ENCODE measurements at places on chromosomes 7 and 10.

GRCh38 chr7:100822236-100823139 is 4.8 kb downstream of the EPHB4 start:
- no peak for ATAC-seq

DNA sequence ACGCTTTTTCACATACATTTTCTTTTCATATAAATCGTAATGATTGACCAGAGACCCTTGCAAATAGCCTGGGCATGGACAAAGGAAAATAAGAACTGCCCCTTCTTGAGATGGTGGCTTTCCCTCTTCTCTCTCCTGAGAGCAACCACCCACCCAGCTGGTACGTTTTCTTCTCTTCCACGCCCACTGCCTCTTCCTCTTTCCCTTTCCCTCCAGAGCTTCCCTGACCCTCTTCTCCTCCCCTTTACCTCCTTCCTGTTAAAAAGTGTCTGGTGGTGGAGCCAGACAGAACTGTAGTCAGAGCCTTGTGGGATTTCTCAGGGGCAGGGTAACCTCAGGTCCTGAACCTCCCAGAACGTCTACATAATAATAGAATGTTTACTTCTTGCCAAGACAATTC is 23.2 kb downstream of the GPR141 start:
- no peak for ATAC-seq

- no peak for ATAC-seq
Measured at GRCh38 chr7:45203459-45203858, 45.9 kb downstream of the RAMP3 start.

DNA sequence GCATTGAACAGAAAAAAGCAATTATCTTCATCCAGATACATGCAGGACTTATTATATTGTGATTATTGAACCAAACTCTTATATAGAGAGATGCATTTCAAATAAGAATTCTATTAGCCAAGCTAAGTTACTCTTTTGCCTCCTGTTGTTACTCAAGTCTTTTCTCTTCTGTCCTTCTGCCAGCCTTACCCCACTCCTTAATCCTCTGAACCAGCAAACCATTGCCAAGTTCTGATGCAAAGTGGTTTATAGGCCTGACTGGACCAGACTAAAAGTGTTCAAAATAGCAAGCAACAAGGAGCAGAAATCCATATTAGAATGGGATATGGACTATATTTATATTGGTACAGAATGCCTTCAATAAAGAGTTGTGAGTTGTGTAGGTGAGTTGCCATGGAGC is 2.2 kb upstream of the SLC26A4 start:
- no peak for ATAC-seq

DNA sequence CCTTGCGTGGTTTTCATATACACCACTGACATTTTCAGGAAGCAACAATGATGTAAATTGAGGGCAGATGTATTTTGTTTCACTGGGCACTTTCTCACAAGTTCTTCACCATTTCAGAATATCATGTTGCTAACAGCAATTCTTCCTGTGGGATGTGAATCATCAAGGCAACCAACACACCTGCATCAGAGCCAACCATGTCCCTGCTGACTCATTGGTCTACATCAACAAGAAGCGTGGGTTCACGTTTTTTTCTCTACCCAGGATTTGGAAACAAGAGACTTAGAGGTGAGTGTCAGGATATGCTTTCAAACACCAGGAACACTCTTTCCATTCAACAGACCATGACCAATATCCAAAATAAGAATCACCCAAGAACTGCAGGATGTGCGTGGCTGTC is 203.9 kb downstream of the TEX36 start:
- ATAC-seq: peak; percentile 50

- no peak for ATAC-seq
Measured at GRCh38 chr7:139976838-139977656, 85.7 kb downstream of the PARP12 start.

DNA sequence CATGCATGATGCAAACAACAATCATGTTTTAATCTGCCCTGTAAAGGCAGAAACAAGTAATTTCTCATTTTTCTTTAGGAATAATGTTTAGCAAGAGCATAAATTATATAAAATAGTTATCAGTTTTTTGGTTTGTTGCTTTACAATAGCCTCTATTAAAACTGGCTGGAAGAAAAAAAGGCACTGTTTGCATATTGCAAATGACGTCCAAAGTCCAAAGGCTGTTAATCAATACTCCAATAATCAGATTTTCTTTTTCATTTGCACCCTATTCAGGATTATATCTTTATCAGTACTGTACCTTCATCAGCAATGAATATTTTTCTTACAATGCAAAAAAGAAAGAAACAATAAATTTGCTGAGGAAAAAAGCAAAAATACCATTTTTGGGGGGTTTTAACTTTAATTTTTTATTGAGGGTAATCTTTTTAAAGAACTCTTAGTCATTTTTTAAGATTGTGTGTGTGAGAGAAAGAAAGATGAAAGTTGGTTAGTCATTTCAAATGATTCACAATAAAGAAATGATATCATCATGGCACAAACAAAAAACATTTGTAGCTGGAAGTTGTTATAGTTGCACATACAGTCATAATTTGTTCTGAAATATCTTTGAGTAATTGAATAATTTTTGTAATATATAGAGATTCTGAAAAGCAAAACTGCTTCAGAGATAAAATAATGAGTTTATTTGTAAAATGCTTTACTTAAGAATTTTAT is 44.4 kb upstream of the AKR1C2 start:
- ATAC-seq: no peak

DNA sequence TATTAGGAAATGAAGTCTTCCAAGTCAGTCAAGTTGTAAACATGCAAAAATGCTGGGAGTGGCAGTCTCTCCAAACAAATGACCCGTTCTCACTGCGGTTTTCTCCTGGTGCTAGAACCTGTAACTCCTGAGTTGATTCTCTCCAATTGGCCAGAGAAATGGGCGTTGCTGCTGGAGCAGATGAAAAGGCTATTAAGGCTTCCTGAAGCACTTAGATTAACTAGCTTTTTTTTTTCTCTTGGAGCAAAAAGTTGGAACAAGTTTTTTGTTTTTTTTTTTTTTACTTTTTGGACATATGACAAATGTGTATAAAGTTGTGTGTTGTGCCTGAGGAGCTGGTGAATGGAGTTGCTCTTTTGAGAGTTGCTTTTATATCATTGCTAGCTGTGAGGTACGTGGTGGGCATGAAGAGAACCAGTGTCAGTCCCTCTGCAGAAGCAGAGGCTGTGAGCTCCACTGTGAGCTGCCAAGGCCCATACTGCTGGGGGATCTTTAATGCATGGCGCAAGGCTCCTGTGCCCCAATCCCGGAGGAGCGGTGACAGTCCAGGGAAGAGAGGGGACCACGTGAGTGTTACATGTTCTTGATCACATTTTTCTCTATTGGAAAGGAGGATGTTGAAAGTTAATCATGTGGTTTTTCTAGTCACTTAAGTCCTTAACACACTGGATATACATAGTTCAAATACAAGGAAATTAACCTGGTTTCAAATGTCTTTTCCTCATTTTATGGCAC is 393.6 kb upstream of the GALNT17 start:
- ATAC-seq: peak; percentile 94

DNA sequence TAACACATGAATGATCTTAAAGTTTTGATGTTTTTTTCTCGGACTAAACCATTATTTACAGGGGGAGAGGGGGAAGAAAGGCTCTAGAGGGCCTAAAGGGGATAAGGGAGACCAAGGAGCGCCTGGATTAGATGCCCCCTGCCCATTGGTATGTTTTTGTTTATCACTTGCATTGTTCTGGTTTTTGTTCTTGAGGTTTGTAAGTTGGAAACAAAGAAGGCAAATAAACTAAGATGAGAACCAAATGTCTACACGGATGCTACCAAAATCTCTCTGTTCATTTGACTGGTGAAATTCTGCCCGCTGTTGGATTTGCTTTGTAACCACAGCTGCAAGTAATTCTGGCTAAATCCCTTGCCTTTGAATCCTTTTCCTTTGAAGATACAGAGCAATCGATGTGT is 99.8 kb upstream of the MACROH2A2 start:
- ATAC-seq: no peak

GRCh38 chr7:29345590-29345989 is 151.0 kb downstream of the CHN2 start:
- peak; percentile 38 for ATAC-seq

DNA sequence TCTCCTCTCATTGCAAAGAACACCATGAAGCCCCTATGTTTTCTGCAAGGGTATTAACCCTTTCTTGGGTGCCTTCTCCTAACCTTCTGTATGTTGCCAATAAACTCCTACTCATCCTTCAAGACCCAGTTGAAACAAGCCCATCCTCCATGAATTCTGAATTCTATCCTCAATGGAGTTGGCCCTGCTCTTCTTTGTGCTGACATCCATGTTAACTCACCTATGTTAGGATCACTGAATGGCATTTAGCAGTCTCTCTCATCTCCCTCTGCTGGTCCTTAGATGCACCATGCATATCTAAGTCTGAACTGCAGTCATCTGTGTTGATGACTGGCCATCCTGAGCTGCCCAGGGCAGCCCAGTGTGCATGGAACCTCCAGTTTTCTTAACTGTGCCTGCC is 129.8 kb downstream of the BUB3 start:
- ATAC-seq: no peak

- ATAC-seq: no peak
Measured at GRCh38 chr10:69781576-69781975, 20.1 kb upstream of the COL13A1 start.

GRCh38 chr10:122657255-122657654 is 42.4 kb downstream of the C10orf120 start:
- ATAC-seq: no peak
